ENCODE measurements at places on chromosomes 1 and 21.

DNA sequence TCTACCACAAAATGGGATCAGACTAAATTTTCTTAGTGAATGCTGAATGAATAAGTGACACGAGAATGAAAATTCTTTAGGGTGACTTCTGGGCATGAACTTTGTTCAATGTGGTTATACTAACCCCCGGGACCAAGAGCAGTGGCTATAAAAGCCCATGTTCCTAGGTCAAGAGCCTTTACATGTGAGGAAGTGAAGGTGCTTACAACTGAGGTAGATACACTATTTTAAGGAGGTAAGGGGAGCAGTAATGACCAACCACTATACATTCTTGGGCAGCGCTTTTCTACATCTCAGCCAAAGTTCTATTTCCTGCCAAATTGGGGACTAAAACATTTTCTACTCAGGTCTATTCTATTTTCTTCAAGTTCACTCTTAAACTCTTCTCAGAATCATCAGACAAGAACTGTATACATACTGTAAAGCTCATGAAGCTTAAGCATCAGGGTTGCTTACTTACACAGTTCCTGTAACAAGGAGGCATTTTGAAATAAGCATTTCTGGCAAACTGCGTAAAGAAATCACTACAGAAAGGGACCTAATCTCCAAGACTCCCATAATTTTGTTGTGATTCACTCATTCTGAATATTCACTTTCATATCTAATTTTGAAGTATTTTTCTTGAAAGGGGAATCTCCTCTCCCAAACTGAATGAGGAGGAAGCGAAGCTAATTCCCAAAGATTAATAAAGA, 8.5 kb upstream of the ARHGAP29 start:
- no peak for DNase-seq

DNA sequence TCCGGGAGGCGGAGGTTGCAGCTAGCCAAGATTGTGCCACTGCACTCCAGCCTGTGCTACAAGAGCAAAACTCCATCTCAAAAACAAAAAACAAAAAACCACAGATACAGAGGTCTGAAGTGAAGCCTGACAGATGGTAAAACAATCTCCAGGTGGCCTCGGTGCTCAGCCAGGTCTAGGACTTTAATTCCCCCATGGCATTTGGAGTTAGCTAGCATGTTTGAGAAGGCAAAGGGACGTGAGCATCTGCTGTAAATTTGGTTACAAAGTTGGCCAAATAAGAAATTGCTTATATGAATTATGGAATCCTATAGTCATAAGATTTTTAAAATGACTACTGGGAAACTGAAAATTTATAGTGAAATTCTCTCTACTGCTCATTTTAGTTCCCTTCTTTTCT, 98.3 kb upstream of the FMN2 start:
- no peak for DNase-seq

DNA sequence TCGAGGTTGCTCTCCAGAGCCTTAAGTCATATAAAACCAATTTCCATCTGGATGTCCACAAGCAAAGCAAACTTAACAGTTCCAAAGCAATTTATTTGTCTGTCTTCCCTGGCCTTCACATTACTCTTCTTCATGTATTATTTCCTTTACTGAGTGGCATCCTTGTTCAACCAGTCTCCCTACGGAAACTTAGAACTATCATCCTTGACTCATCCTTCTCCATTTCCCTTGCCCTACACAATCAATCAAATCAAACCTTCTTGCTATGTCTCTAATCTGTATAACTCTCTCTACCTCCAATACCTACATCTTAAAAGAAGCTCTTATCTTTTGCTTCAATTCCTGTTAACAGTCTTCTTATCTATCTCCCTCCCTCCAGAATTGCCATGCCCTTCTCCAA, 25.4 kb downstream of the EGLN1 start:
- no peak for DNase-seq

GRCh38 chr1:44050261-44050660, 19.0 kb upstream of the SLC6A9 start:
- DNase-seq: no peak

GRCh38 chr1:17678011-17678410, 77.1 kb upstream of the ACTL8 start:
- DNase-seq: no peak

- DNase-seq: no peak
These were observed 9.6 kb upstream of the SH2D1B start for GRCh38 chr1:162421258-162422164.

DNA sequence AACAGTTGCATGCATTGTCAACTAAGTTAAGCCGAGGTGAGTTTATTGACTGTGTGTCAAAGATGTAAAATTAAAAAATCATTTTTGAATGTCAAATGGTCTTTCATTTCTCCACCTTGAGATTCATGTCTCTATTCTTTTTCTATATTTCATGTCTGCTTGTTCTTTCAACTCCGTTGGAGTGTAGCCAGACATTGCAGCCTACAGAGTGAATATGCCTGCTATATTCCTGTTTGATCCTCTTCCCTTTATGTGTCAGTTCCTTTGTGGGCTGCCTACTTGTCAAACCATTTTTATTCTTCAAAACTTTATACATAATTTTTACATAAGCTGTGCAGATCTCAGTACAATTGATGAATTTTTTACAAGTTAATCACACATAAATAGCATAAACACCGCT, 1325.8 kb upstream of the PRMT6 start:
- DNase-seq: no peak

- DNase-seq: no peak
These were observed 43.4 kb downstream of the KIAA1614 start for GRCh38 chr1:180956028-180956640.

GRCh38 chr1:95532335-95532734, 298.3 kb downstream of the RWDD3 start:
- no peak for DNase-seq

GRCh38 chr21:45511661-45512431, 30.4 kb downstream of the SLC19A1 start:
- no peak for DNase-seq

GRCh38 chr1:30748098-30748698, 9.4 kb downstream of the LAPTM5 start:
- DNase-seq: no peak

DNA sequence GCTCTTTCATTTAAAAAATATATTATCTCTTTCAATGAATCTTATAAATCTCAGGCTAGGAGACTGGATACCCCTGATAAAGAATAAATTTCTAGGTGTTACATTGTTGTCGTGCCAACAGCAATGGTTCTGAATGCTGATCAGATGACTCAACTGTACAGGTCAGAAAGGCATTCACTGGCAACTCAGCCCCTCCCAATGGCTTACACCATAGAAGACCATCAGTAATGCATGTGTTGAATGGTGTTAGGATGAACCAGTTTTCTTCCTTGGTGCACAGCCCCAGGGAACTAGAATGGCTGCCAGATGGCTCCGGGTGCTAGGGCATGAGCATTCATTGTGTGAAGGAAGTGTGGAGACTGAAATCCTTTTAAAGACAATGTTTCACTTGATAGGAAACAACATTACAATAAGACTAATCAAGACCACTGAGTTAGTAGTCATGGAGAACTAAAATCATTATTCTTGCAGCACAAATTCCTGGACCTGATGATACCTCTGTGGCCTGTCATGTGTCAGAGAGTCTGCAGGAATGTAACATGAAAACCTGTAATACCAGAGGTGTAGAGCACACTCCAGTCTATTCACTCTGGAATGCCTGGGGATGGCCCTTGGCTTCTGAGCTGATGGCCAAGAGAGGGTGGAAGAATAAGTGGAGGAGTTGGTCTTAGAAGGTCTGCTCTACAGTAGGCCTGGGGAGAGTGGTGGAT, 187.7 kb upstream of the LMO4 start:
- DNase-seq: no peak
